ENCODE measurements at places on chromosomes 11 and 22. TPM values are rescaled to one million over a fixed set of nuclear protein-coding genes. Genes with fewer than 3 reads are reported as not detected.

DNA sequence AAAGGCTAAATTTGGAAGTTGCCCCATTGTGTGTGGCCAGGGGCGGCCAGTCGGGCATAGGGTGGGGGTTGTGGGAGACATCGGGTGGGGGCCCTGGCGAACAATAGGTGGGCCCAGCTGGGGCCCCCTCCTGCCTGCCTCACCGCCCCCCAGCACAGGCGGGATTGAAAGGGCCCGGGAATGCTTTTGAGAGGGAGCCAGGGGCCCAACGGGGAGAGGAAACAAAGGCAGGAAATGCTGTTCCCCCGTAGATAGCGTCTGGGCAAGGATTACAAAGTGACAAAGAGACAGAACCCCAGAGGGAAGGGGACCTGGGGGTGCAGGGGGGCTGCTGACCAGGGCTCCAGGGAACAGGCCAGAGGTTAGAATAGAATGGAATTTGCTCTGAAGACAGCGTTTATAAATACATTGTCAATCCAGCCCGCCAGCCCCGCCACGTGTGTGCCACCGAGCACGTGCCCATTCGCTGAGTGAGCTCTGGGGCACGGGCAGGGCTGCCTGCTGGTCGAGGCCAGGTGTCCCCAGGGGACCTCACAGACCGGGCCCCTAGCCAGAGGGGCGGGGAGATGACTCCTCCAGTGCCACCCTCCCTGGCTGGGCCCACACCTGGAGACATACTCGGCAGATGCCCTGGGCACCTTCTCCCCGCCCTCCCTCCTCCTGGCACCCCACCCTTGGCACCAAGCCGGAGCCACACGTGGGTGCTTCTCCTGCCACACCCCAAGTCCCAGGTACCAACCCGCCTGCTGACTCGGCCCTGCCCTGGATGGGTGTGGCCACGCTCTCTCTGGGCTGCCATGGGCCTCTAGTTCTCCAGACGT is 9.7 kb downstream of the PDGFB start:
- no peak for DNase-seq

GRCh38 chr22:42912059-42912458 is 55.0 kb upstream of the ARFGAP3 start:
- no peak for DNase-seq

- DNase-seq: no peak
Measured at GRCh38 chr22:36343070-36343719, 44.6 kb downstream of the MYH9 start.

DNA sequence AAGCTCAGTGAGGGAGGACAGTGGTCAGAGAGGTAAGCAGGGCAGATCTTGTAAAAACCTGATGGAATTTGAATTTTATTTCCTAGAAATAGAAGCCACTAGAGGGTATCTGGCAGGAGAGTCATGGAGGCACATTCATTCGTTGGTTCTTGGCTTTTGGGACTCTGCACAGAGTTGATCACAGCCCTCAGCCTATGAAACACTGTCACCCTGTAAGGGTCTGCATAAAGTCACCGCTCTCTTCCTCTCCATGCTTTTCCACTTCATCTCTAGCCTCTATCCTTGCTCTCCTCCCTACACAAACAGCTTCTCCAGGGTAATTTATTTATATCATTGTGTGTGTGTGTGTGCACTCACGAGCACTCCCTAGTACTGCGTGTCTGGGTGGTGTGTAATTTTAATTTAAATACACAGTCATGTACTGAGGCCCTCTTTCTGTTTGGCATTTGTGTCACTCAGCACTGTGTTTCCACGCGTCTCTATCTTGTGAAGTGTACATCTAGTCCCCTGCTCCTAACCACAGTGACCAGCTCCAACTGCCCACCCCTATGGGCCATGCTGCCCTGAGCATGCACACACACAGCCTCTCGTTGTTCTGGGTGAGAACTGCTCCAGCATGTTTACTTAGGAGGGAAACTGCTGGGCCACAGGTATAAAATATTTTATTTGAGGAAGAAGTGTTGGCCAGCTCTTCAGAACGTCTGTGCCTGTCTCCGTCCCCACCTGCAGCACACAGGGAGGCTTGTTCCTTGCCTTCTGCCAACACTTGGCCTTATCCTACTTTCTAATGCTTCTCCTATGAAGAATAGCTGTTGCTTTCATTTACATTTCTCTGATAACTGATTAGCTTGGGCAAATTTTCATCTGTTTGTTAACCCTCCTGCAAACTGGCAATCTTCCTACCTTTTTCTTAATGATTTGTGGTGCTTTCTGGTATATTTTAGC is 4.5 kb downstream of the KCNQ1OT1 start:
- DNase-seq: no peak

DNA sequence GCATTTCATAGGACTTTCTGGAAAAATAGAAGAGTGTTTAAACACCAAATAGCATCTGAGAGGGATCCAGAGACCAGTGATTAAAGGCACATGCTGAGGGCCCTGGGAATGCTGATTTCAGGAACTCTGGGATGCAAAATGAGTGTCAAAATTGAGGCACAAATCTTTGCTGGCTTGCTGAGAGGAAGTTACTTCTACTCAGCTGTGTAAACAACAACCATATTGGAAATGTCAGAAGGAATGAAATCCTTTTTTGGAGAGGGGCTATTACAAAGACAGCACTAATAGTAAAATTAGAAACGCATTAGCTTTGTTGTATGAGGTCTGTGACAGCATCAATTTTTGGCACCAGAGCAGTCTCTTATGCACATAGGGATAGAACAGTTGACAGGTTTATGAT is 267.8 kb upstream of the RAG2 start:
- DNase-seq: no peak

GRCh38 chr11:20248121-20248772 is 88.0 kb upstream of the DBX1 start:
- no peak for DNase-seq

- DNase-seq: peak; percentile 70
Measured at GRCh38 chr11:86990515-86990914, 35.3 kb upstream of the FZD4 start.

- no peak for DNase-seq
Measured at GRCh38 chr22:41092847-41093411, 537 bp downstream of the EP300 start.

GRCh38 chr11:102882389-102883024 is 7.7 kb upstream of the MMP12 start:
- DNase-seq: no peak

DNA sequence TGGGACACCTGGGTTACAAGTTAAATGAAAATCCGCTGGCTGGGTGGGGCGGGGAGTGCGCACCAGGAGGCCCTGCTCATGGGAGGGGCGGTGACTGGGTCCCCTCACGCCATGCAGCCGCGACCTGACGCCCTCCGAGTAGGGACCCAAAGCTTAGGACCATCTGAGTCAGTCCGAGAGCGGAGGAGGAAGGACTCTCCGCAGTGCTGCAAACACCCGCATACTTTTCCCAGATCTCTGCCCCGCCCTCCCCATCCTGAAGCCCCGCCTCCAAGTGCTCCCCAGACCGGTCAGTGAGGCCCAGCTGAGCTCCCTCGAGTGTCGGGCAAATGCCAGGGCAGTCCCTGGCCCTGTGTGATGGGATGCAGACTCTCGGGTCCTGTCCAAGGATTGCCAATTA is 6.6 kb upstream of the FLI1 start:
- DNase-seq: no peak

DNA sequence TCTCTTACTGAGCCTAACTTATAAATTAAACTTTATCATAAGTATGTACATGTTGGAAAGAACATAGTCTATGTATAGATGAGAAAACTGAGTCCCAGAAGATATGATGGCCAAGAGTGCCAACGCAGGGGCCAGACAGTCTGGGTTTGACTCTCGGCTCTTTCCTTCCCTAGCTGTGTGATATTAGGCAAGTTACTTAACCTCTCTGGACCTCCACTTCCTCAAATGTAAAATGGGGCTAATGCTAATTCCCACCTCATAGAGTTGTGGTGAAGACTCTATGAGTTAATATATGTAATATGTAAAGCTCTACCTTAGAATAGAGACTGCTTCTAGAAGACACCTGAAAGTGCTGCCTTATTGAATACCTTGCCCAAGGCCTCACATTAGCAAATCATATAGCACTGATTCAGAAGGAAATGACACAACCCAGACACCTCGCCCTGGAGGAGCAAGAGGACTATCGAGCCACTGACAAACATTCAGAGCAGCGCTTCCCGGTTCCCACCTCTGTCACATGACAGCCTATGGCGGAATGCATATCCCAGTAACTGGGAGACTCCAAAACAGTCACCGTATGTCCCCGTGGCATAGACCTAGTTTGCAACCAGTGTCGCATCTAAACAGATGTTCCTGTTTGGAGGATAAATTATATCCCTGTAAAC is 11.3 kb upstream of the CCDC86 start:
- no peak for DNase-seq

DNA sequence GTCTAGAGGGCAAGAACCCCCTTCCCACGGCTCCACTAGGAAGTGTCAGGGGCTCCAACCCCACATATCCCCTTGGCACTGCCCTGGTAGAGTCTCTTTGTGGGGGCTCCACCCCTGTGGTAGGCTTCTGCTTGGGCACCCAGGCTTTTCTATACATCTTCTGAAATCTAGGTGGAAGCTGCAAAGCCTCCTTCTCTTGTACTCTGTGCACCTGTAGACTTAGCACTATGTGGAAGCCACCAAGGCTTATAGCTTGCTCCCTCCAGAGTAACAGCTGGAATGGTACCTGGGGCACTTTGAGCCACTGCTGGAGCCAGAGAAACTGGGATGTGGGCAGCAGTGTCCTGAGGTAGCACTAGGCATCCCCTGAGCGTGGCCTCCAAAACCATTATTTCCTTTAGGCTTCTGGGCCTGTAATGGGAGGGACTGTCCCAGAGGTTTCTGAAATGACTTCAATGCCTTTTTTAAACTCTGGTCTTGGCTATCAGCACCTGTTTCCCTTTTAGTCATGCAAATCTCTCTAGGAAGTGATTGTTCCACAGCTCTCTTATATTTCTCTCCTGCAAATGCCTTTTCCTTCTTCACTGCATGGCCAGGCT is 68.4 kb downstream of the TRAF6 start:
- DNase-seq: no peak

DNA sequence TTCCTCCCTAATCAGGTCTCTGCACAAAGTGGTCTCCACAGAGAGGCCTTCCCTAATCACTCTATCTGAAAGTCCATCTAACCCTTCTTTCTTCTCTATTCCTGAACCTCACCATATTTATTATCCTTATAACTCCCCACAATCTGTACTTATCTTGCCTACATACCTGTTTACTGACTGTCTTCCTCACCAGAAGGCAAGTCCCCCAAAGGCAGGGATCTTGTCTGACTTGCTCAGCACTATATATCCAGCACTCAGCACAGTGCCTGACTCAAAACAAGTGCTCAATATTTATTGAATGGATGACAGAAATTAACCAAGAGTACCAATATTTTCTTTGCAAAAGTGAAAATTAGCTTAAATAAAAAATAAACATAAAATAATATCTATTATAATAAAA is 5.5 kb downstream of the DCUN1D5 start:
- no peak for DNase-seq

DNA sequence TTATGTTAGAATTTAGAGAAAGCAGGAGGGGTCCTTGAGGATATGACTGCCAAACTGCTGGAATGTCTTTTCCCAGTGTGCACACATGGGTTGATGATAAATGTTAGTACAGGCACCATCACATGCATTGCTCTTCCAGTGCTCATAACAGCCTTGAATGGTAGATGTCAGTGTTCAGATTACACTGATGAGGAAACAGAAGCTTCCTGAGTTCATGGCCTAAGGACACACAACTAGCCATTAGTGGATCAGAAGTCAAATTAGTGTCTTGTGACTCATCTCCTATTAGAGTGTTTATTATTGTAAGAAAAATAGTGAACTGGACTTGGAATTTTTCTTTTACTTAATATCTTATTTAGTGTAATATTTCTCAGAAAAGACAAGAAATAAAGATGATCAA is 241.5 kb downstream of the DDX10 start:
- peak; percentile 31 for DNase-seq

GRCh38 chr11:128713595-128713994 is 19.7 kb downstream of the FLI1 start:
- no peak for DNase-seq

- no peak for DNase-seq
Measured at GRCh38 chr11:73152086-73152853, 10.2 kb upstream of the FCHSD2 start.

GRCh38 chr11:1077033-1077416 is 2.4 kb downstream of the MUC2 start:
- DNase-seq: no peak

GRCh38 chr22:50452649-50453048 is 22.2 kb downstream of the SBF1 start:
- DNase-seq: no peak

GRCh38 chr11:119797736-119798135 is 68.7 kb upstream of the NECTIN1 start:
- DNase-seq: no peak

- no peak for DNase-seq
Measured at GRCh38 chr11:71396548-71397123, 51.6 kb downstream of the DHCR7 start.

- DNase-seq: no peak
Measured at GRCh38 chr11:105754716-105755115, 144.8 kb downstream of the GRIA4 start.

- no peak for DNase-seq
Measured at GRCh38 chr11:112771851-112772250, 189.4 kb upstream of the NCAM1 start.

DNA sequence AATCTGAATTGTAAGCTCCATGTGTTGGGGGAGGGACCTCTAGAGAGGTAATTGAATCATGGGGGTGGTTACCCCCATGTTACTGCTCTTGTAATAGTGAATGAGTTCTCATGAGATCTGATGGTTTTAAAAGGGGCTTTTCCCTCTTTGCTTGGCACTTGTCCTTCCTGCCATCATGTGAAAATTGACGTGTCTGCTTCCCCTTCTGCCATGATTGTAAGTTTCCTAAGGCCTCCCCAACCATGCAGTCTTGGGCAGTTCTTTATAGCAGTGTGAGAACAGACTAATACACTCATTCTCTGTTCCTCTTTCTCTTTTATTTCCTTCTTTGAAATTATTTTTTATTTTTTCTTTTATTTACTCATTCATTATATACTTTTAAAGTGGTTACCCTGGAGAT is 239.4 kb downstream of the CSNK2A3 start:
- no peak for DNase-seq

Gene SMIM38
- not detected for total RNA-seq

Gene LMO2
- 1.4 TPM for total RNA-seq

Gene LIF
- 3.9 TPM for total RNA-seq

Gene YAP1
- 41.1 TPM for total RNA-seq

Gene MRGPRF
- total RNA-seq: not detected

Gene HMOX1
- 59.1 TPM for total RNA-seq

Gene ADAMTS8
- not detected for total RNA-seq

Gene ST14
- 0.10 TPM for total RNA-seq
